ENCODE measurements at places on chromosomes 1 and 21.

DNA sequence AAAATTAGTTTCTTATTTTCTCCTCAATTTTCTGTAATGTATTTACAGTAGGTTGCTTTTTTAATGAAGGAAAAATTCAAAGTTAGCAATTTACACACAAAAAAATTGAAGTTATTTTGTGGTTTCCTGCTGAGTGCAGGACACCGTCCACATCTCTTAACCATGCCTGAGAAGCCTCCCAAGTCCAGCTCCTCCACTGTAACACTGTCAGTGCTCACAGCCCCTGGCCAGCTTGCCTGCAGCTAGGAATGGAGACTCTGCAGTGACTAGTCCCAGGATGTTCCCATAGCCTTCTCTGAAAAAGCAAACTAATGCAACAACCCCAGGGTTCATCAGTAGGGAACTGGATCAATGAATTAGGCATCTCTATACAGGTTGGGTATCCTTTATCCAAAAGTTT is 3.5 kb downstream of the A3GALT2 start:
- DNase-seq: no peak

- DNase-seq: no peak
These were observed 424 bp upstream of the NECAP2 start for GRCh38 chr1:16440131-16440469.

DNA sequence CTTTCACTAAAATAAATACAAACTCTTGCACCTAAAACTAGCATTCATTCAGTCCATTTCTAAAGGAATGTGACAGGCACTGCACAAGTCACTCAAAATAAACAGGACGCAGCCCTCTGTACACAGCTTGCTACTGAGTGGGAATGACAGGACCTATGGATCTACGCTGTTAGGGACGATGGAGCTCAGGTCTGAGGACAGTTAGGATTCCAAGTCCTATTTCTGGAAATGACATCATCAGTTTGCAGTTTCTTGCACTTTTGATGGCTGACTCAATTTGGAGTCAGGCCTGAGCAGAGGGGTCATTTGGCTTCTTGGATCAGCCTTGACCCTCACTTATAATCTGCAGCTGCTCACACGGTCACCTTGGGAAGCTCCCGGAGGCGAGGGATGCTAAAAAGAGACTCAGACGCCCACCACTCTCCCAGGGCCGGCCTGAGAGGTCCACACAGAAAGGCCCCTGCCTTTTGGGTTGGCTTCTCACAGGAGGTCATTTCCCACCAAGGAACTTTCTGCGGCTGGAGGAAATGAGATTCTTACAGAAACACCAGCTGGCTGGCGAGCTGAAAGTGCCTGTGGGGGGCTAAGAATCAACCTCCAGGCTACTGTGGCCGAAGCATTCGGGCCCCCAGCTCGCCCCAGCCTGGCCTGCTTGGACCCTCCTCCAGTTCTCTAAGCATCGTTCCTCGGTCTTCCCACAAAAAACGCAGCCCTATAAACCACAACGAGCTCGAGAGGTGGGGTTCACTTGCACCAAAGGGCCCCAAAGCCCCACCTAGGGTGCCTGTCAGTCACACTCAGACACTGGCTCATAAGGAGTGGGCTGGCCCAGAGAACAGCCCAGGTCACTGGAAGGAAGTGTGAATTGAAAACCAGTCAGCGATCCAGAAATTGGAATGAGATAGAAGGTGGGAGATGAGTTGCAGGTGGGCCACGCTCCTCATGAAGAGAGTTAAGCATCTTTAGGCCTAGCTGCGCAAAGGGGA is 8.9 kb upstream of the PDE9A start:
- DNase-seq: peak; percentile 27

- no peak for DNase-seq
These were observed 3.6 kb downstream of the AJAP1 start for GRCh38 chr1:4657960-4658541.

DNA sequence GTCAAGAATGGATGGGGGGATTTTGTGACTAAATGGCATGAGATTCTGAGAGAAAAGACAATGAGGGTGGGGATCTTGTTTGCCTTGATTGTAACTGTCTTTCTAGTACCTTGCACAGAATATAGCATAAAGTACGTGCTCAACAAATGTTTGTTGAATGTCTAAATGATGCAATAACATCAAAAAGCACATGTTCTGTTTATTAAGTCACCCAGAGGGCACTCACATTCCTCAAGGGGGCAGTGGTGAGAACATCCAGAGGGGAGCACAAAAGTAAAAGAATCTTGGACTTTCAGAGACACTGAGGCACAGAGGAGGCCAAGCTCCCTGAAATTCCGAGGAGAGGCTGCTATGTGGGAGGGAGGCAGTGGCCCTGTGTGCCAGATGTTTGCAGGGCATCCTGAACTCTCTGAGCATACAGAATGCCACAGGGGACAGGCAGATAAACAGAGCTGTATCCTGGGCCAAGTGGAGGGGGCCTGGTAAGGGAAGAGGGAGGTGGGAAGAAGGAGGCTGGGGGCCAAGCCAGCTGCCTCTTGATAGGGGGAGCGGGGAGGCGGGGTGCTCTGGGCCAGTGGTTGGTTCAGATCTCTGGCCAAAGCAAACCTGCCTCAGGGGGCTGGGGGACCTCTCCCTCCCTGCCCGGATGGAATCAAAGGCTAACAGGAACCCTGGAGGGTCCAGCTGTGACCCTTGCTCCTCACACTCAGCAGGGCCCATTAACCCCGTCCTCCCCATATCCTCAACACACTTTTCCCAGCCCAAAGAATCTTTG is 6.5 kb upstream of the ATP1A2 start:
- DNase-seq: peak; percentile 64
